Vagina (tissue), 2 donors: ENCODE measurements at places on chromosomes 7 and 10.

DNA sequence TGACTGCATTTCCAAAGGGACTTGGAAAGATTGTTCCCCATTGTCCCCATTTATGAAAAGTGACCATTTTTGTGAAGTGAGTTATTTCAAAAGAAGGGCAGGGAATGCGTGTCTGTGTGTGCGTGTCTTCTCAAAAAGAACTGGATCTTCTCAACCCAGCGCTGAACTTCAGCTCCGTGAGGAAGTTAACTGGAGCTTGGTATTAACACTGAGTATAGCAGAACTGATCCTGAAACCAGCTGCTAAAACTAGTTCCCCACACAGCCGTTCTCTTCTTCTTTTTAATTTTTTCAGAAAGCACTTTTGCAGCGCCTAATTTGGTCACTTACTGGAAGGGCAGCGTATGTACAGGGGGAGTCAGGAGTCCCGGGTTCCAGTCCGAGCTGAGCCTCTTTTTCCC lies 45.8 kb upstream of the PLEKHA1 start:
- no peaks in the 10 kb centered on the region for H3K36me3 ChIP-seq
- no peak for DNase-seq
- no peaks in the 10 kb centered on the region for H3K4me1 ChIP-seq
- no peak overlapping the region for H3K4me3 ChIP-seq

DNA sequence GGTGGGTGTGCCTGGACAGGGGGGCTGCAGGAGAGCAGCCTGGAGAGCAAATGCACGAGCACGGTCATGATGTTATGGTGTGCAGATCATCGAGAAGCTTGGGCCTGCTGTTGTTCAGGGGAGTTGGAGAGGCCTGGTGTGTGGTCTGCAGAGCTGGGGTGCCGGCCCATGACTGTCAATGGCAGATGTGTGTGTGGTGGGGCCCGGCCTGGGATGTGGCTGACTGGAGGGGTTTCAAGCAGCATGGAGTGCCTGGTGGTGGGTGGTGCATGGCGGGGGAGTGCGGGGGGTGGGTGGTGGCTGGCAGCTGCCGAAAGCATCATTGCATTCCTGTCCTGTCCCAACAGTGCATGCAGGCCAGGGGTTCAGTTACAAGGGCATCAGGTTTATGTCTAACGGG lies 122.6 kb downstream of the DOCK1 start:
- no peaks in the 10 kb centered on the region for H3K4me1 ChIP-seq
- no peak overlapping the region for H3K4me3 ChIP-seq
- peak; percentile 67 for DNase-seq
- H3K36me3 ChIP-seq: no peaks in the 10 kb centered on the region

DNA sequence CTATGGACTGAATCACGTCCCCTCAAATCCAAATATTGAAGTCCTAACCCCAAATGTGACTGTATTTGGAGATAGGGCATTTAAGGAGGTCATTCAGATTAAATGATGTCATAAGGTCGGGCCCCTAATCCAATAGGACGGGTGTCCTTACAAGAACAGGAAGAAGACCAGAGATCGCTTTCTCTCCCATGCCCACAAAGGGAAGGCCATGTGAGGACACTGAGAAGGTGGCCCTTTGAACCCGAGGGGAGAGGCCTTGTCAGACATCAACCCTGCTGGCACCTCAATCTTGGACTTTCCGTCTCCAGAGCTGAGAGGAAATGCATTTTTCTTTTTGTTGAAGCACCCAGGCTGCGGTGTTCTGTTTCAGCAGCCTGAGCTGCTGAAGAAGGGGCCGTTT lies 72.3 kb upstream of the KLF6 start:
- DNase-seq: no peak
- H3K27me3 ChIP-seq: no peaks in the 10 kb centered on the region
- H3K27ac ChIP-seq: no peak overlapping the region
- H3K4me1 ChIP-seq: peaks cover 19% of the 10 kb centered on the region
- H3K4me3 ChIP-seq: no peak overlapping the region

- no peak overlapping the region for H3K4me3 ChIP-seq
- DNase-seq: no peak
- H3K36me3 ChIP-seq: no peaks in the 10 kb centered on the region
- no peak overlapping the region for H3K27ac ChIP-seq
- no peaks in the 10 kb centered on the region for H3K27me3 ChIP-seq
Measured at GRCh38 chr10:103265717-103266329, 11.1 kb upstream of the INA start.

- H3K36me3 ChIP-seq: no peaks in the 10 kb centered on the region
- no peak for DNase-seq
- H3K4me1 ChIP-seq: no peaks in the 10 kb centered on the region
- no peak overlapping the region for H3K27ac ChIP-seq
- H3K4me3 ChIP-seq: no peak overlapping the region
Measured at GRCh38 chr7:106551936-106552335, 109.0 kb downstream of the CCDC71L start.

GRCh38 chr7:91405092-91405788 lies 141.0 kb downstream of the FZD1 start:
- H3K36me3 ChIP-seq: no peaks in the 10 kb centered on the region
- H3K27me3 ChIP-seq: no peaks in the 10 kb centered on the region
- no peaks in the 10 kb centered on the region for H3K4me1 ChIP-seq
- DNase-seq: no peak

DNA sequence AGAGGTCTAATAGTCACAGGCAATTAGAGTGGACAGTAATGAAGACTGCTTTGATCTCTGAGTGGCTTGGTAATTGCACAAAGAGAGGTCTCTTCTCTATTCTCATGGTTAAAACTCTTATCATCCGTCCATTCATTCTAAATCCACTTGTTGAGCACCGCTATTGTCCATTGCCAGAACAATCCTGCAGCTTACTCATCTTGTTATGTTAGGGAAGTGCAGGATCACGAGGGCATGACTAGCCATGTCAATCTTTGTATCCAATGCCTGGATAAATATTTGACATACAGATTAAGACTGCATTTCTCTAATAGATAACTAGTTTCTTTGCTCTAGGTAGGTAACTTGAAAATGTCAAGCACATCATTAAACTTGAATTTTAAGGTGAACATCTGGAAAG lies 14.9 kb downstream of the SFTPD start:
- no peak overlapping the region for H3K4me3 ChIP-seq
- H3K4me1 ChIP-seq: peaks cover 3% of the 10 kb centered on the region
- no peak for DNase-seq
- no peaks in the 10 kb centered on the region for H3K36me3 ChIP-seq
- no peaks in the 10 kb centered on the region for H3K27me3 ChIP-seq
- H3K27ac ChIP-seq: no peak overlapping the region

DNA sequence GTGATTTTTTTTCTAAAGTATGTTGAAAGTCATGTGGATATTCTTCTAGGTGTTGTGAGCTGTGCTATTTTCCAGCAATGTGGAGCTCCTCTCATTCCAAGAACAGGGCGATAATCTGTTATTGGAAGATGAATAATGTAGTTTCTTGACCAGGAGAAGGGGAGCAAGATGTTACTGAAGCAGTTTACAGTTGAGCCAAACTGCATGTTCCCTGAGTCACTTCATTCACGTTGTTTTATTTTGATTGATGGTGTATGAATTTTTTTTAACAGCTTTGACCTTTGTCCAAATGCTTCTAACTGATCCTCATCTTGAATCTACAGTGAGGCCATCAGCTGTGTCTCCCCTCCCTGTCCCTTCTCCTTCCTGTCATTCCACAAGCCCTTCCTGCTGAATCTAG lies 277.1 kb upstream of the KLF6 start:
- H3K4me1 ChIP-seq: peaks cover 62% of the 10 kb centered on the region
- H3K27me3 ChIP-seq: no peaks in the 10 kb centered on the region
- peak overlapping the region; percentile 69 for H3K27ac ChIP-seq
- DNase-seq: no peak
- no peak overlapping the region for H3K4me3 ChIP-seq
- no peaks in the 10 kb centered on the region for H3K36me3 ChIP-seq

GRCh38 chr7:149286811-149287400 lies 24.9 kb downstream of the ZNF783 start:
- no peak overlapping the region for H3K27ac ChIP-seq
- no peaks in the 10 kb centered on the region for H3K27me3 ChIP-seq
- DNase-seq: no peak
- no peaks in the 10 kb centered on the region for H3K36me3 ChIP-seq

- H3K4me1 ChIP-seq: no peaks in the 10 kb centered on the region
- no peak overlapping the region for H3K4me3 ChIP-seq
- H3K27ac ChIP-seq: no peak overlapping the region
- DNase-seq: no peak
- no peaks in the 10 kb centered on the region for H3K36me3 ChIP-seq
Measured at GRCh38 chr7:135898226-135898625, 78.9 kb downstream of the MTPN start.

DNA sequence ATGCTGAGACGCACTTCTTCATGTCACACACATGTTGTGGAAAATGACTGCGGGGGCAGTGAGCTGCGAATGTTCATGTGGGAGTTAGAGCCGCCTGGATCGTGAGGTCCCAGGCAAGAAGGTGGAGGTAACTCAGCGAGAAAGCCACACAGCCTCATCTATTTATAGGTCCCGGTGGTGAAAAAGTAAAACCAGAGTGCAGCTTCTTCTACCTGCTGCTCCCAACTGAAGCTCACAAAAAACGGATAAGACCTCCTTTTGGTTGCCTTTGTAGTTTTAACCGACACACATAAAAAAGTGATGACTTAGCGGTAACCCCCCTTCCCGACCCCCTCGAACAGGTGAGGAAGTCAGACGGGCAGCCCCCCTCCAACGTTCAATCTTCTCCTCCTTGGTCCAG lies 276.9 kb downstream of the GATA3 start:
- H3K27me3 ChIP-seq: no peaks in the 10 kb centered on the region
- DNase-seq: no peak
- H3K4me3 ChIP-seq: no peak overlapping the region
- no peaks in the 10 kb centered on the region for H3K36me3 ChIP-seq

- H3K27me3 ChIP-seq: no peaks in the 10 kb centered on the region
- no peaks in the 10 kb centered on the region for H3K36me3 ChIP-seq
- H3K27ac ChIP-seq: no peak overlapping the region
- H3K4me1 ChIP-seq: peaks cover 10% of the 10 kb centered on the region
- no peak for DNase-seq
Measured at GRCh38 chr10:17085011-17085725, 44.4 kb downstream of the CUBN start.

GRCh38 chr7:1973321-1974251 lies 259.2 kb downstream of the MAD1L1 start:
- H3K27ac ChIP-seq: no peak overlapping the region
- no peak for DNase-seq
- H3K27me3 ChIP-seq: no peaks in the 10 kb centered on the region
- no peaks in the 10 kb centered on the region for H3K4me1 ChIP-seq

- no peak for DNase-seq
- H3K27me3 ChIP-seq: no peaks in the 10 kb centered on the region
- H3K4me1 ChIP-seq: peaks cover 13% of the 10 kb centered on the region
Measured at GRCh38 chr10:70890917-70891431, 2.6 kb upstream of the PCBD1 start.

GRCh38 chr10:126950401-126951105 lies 45.3 kb downstream of the DOCK1 start:
- DNase-seq: peak; percentile 64
- H3K4me3 ChIP-seq: no peak overlapping the region
- H3K27ac ChIP-seq: no peak overlapping the region
- H3K27me3 ChIP-seq: no peaks in the 10 kb centered on the region
- H3K36me3 ChIP-seq: no peaks in the 10 kb centered on the region

GRCh38 chr7:120774481-120774880 lies 83.5 kb downstream of the TSPAN12 start:
- no peaks in the 10 kb centered on the region for H3K27me3 ChIP-seq
- no peaks in the 10 kb centered on the region for H3K36me3 ChIP-seq
- no peak for DNase-seq
- no peaks in the 10 kb centered on the region for H3K4me1 ChIP-seq
- no peak overlapping the region for H3K27ac ChIP-seq

GRCh38 chr10:120833222-120833928 lies 17.8 kb upstream of the WDR11 start:
- no peak for DNase-seq
- no peak overlapping the region for H3K4me3 ChIP-seq
- H3K36me3 ChIP-seq: no peaks in the 10 kb centered on the region
- H3K27me3 ChIP-seq: no peaks in the 10 kb centered on the region

- no peak for DNase-seq
- no peaks in the 10 kb centered on the region for H3K27me3 ChIP-seq
- H3K4me3 ChIP-seq: no peak overlapping the region
- H3K27ac ChIP-seq: no peak overlapping the region
- no peaks in the 10 kb centered on the region for H3K4me1 ChIP-seq
Measured at GRCh38 chr7:133786401-133786937, 340.7 kb upstream of the LRGUK start.

- DNase-seq: no peak
- no peaks in the 10 kb centered on the region for H3K36me3 ChIP-seq
- no peak overlapping the region for H3K4me3 ChIP-seq
Measured at GRCh38 chr7:41590986-41591385, 111.9 kb downstream of the INHBA start.

DNA sequence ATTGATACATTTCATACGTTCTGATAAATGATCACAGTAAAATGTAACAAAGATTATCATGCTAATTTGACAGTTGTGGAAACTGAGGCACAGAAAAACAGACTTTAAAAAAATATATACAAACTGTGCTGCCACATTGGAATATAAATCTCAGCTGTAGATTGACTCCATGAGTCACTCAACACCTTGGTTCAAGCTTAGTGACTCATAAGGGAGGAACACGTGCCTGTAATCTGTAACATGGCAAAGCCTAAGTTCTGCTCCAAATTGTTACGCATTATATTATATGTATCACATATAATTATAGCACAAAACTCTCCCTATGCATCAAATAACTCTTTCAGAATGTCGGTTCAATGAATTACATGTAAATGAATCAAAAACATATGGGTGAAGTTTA lies 1047.5 kb downstream of the GATA3 start:
- H3K36me3 ChIP-seq: no peaks in the 10 kb centered on the region
- H3K4me1 ChIP-seq: no peaks in the 10 kb centered on the region
- no peak for DNase-seq
- H3K4me3 ChIP-seq: no peak overlapping the region

GRCh38 chr10:95503526-95503925 lies 57.6 kb downstream of the SORBS1 start:
- H3K36me3 ChIP-seq: no peaks in the 10 kb centered on the region
- no peak overlapping the region for H3K4me3 ChIP-seq
- no peak for DNase-seq
- no peaks in the 10 kb centered on the region for H3K27me3 ChIP-seq
- H3K4me1 ChIP-seq: peaks cover 20% of the 10 kb centered on the region
- no peak overlapping the region for H3K27ac ChIP-seq

DNA sequence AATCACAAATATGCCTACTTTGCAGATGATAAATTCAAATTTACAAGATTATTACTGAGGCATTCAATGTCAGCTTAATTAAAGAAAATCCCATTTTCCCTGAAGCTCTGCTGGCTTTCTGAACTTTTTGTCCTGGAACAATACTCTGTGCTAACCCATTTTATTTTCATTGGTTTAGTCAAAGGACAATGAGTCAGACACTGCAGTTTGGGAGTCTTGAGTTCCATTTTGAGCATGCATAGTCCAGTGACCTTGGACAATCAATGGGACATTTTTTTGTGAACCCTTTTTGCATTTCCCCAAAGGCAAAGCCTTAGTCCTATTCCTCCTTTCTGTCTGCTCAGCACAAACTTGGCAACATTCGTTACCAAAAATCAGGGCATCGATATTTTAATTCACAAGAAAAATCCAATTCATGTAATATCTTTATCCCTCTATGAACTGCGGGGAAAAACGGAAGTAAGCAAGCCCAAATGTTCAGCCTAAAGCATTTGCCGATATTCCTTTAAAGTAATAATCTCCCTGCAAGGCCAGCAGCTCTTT lies 339.8 kb downstream of the RNLS start:
- peaks cover 61% of the 10 kb centered on the region for H3K4me1 ChIP-seq
- H3K27me3 ChIP-seq: no peaks in the 10 kb centered on the region
- DNase-seq: no peak
- peak overlapping the region; percentile 79 for H3K27ac ChIP-seq

GRCh38 chr10:78541481-78542140 lies 507.9 kb downstream of the RPS24 start:
- no peak overlapping the region for H3K27ac ChIP-seq
- no peak overlapping the region for H3K4me3 ChIP-seq
- peaks cover 31% of the 10 kb centered on the region for H3K4me1 ChIP-seq
- H3K27me3 ChIP-seq: no peaks in the 10 kb centered on the region
- no peak for DNase-seq
- no peaks in the 10 kb centered on the region for H3K36me3 ChIP-seq
